ENCODE measurements at places on chromosomes 7 and 10.

GRCh38 chr7:2353113-2353935, 1.3 kb upstream of the EIF3B start:
- DNase-seq = no peak

GRCh38 chr10:125095228-125095627, 65.1 kb downstream of the CTBP2 start:
- DNase-seq = no peak

DNA sequence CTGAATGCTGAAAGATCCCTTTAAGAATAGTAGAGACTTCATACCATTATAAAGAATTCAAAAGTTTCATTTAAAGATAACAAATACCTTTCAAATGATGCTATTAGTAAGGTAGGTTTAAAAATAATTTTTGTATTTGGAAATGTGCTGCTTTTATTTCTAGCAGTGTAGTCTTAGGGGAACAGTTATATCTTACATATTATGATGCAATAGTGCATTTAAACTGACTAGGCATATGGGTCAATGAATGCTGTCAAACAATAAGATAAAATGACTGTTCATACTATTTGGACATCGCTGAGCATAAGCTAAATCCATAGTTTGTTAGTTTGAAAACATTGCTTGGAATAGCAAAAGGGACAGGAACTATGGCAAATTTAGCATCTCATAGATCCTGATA, 354.8 kb upstream of the SEMA3A start:
- DNase-seq = no peak

DNA sequence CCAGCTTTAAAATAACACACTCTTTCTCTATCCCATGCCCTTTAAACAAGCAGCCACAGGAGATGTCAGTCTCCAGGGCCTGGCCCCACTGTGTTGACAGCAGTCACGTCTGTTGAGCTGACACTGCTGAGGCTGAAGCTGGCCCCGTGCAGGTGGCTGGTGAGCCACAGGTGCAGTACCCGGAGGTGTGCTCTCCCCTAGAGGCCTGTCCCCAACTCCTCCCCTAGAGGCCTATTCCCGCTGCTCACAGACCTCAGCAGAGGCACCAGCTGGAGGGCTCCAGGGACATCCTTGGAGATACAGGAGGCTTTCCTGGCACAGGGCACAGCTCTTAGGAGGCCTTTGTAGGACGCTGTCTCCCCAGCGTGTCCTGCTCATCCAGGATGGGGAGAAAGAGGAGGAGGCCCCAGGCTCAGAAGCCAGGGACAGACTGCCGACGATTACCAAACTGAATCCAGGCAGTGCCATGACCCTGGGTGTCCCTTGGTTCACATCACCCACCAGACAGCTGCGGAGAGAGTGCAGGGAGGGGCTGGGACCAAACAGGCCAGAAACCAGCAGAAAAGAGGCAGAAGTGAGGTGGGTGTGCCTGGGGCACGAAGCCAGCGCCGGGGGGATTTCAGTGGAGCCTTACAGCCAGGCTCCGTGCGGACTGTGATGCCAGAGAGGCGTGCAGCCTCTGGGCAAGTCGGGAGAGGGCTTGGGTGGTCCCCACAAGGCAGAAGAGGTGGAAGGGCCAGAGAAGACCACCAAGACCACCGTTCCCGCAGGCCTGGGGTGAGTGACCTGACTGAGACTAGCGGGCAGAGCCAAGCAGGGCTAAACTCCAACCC, 18.5 kb upstream of the TTYH3 start:
- DNase-seq = no peak

DNA sequence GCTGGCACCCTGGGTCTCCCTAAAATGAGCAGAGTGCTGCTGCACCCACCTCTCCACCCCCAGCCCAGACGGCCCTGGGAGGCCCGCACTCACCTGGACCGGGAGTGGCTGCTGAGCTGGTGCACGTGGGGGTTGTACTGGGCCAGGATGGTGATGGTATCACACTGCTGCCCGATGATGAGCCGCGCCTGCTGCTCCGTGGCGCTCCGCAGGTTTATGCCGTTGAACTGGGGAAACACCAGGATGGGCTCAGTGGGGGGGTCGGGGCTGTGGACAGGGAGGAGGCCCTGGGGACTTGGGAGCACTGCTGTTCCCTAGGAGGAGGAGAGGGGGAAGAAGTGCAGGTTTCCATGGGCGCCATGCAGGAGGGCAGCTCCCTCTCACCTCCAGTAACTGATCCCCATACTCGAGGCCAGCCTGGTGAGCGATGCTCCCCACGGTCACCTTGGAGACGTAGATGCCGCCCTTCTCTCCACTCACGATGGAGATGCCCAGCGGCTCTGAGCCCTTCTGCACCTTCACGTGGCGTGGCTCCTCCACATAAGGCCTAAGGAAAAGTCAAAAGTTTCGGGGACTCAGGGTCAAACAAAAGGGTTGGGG, 114.6 kb downstream of the DLG5 start:
- no peak for DNase-seq

DNA sequence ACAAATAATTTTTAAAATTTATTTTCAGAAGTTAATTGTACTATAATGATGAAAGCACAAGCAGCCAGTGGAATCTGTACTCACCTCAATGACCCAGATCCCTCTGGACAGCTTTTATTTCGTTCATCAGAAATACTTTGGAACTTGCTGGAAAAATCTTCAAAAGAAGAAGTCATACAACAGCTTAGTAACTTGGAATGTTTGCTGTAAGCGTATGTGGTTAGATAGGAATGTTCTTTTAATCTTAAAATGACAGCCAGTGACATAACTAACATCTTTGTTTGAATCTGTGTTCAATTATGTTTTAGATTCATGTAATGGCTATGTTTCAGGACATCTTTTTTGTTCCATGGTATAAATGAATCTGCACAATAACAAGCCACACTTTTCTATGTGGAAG, 26.8 kb downstream of the CFAP69 start:
- DNase-seq = no peak

DNA sequence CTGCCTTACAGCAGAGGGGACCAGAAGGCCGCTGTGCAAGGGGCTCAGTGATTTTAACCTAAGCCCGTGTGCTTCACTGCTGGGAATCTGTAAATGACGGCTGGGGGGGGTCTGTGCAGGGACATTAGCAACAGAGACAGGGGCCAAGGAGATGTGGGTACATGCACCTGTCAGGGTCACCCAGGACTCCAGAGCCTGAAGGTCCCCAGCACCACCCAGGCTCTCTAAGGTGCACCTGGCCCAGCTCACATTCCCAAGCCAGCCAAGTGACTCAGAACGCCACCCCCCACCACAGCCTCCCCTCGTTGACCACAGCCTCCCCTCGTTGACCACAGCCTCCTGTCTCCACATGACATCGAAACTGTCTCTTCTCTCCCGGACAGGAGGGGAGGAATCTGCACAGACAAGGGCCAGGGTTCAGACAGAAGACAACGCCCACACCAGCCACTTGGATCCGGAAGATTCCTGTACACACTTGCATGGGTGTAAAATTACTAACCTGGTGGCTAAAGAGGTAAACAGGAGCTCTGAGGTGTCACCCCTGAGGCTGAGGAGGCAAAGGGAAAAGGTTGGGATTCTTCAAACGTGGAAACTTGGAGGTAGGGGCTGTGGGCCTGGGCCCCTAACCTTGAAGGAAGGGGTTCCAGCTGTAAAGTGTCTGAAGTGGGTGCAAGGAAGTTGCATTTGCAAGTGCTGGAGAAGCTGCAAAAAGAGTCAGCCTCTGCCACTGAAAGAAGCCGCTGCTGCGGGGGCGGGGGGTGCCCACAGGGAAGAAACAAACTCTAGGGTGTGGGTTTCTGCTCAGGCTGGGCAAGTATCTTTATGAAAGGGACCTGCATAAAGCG, 27.0 kb downstream of the CALML3 start:
- DNase-seq = peak; percentile 30

DNA sequence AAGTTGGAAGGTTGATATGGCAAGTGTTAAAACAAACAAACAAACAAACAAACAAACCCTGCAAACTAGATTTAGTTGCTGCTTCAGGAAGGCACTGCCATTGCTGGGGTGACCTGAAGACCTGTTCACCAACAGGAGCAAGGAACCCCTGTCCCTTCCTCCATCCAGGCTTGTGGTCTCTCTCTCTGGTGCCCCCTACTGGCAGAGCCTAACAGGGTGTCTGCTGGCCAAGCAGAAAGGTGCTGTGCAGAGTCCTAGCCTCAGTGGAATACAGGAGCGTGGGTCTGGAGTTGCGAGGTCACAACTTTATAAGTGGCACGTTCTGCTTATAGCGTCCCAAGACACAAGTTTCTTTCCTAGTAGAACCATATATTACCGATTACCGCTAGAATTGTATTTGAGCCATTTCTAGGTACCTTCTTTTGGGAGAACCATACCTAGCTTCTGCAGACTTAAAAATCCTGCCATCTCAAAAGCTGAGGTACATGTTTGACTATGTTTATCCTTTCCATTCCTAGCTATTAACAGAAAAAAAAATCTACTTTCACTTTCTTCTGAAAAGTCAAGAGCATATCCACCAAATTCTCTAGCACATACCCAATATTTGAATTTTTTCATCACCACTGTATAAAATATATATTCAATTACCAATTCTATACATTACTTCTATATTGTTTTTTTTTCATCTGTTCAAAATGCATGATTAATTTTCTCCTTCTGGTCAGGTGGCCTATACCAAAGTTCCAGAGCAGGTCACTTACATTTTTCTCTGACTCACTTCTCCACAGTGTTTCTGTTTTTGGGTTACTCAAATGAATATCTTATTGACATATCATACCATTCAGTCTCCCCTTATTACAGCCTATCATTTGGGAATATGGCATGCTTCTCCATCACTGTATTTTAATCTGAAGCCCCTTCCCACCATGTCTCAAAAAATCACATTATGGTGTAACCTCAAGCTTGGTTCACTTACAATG, 29.1 kb upstream of the CALD1 start:
- peak; percentile 4 for DNase-seq

DNA sequence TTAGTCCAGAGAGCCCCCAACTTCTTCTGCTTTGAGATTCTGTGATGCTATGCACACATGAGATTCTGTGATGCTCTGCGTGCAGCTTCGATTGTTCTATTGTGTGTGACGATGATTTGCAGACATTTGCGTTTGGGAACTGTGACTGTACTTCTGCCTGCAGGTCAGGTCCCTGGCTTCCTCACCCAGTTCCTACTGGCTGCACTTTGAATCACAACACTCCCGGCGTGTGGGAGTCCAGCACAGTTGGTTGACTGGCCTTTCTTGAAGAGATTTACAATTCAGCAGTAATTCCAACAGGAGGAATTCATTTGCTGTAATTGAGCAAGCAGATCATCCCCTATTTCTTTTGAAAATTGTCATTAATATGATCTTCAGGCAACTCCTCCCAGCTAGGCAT, 252.2 kb upstream of the YAE1 start:
- DNase-seq = no peak

DNA sequence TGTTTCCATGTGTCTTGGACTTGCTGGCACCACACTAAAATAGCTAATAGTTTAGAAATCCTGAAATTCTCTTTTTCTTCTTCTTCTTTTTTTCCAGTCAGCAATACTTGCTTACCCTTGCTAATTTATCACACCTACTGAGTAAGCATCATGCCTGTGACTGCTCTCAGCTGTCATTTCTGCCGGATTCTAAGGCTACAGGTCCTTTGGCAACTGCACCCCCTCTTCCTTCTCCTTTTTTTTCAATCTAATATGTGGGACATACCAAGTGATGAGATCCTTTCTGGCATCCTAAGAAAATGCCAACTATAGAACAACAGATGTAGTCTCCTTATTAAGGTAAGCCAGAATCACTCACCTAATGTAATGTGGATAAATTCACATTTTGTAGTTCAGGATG, 444.7 kb downstream of the MAGI2 start:
- no peak for DNase-seq

- no peak for DNase-seq
Measured at GRCh38 chr10:116730464-116731260, 11.7 kb downstream of the HSPA12A start.

GRCh38 chr10:30662814-30663213, 33.3 kb upstream of the LYZL2 start:
- DNase-seq = no peak

GRCh38 chr10:50216894-50217293, 34.4 kb downstream of the ASAH2 start:
- DNase-seq = no peak

DNA sequence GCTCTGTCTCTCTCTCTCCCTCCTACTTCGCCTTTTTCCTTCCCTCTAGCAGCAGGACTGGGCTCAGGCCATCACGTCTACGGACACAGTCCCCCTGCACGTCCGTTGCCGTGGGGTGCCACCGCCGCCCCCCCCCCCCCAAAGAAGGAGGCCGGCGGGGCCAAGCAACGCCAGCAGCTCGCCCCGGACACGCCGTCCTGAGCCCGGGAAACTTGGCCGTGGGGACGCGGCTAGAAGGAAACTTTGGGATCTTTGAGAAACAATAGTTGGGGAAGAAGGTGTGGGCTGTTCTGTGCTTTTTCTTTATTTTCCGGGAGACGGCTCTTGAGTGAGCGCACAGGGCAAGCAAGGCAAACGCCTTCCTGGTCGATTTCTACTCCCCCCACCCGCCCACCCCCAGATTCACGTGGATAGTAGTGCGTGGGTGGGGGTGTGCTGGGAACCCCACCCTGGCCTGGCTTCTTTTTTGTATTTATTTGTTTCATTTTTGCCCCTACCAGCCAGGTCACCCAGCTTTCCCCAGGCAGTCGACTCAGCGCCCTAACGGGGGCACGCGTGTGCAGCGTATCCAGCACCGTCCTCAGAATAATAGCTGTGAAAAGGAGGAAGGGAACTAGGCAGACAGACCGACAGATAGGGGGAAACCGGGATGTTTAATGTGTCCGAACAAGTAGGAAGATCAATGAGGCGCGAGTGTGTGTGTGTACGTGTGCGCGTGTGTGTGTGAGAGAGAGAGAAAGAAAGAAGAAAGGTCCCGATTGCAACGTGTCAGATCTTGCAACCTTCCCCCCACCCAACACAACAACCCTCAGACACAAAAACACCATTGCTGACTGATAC, 1.4 kb downstream of the MXI1 start:
- no peak for DNase-seq

DNA sequence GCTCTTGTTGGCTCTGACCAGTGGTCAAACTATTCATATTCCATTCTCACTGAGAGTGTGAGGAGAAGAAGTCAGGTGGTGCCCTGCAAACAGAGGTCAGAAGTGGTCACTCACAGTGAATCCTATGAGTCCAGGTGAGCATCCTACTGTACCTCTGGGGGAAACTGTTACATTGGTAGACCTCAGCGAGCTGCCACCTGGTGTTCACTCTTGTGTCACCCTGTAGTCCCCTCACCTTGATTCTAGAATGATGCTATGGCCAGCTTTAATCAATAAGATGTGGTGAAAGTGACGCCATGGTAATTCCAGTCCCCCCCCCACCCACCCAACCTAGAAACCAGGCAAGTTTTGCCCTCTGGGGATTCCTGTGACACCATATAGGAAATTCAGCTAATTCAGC, 1.2 kb upstream of the AMPH start:
- DNase-seq = no peak

All from activated naive CD8-positive, alpha-beta T cell treated with anti-CD3 and anti-CD28 coated beads, Interleukin-2, amount 50 U/mL, for 16 hours (primary cell).